ENCODE measurements at places on chromosomes 7 and 10. TPM values are rescaled to one million over a fixed set of nuclear protein-coding genes. Genes with fewer than 3 reads are reported as not detected.

DNA sequence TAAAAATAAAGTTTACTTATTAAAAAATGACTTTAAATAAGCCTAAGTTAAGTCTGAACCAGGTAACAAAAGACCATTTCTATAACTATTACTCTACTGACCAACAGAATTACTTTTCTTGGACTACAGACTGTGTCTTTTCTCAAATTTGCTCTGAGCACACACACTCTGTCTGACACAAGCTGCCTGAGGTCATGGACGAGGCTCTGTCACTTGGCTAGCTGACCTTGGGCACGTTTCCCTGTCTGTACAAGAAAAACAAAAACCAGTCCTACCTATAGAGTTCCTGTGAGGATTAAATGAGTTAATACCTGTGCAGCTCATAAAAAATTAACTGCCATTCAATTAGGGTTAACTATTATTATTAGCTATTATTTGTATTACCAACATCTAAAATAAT is 22.9 kb downstream of the ATE1 start:
- ATAC-seq, result peak; percentile 81

GRCh38 chr7:86592185-86592584 is 51.5 kb upstream of the GRM3 start:
- ATAC-seq, result no peak

- no peak for ATAC-seq
These were observed 10.4 kb downstream of the TAX1BP1 start for GRCh38 chr7:27750316-27750715.

GRCh38 chr7:35871856-35872255 is 71.0 kb downstream of the SEPTIN7 start:
- no peak for ATAC-seq

- no peak for ATAC-seq
These were observed 26.5 kb upstream of the GPR141 start for GRCh38 chr7:37656913-37657530.

- no peak for ATAC-seq
These were observed 209.7 kb upstream of the TMEM196 start for GRCh38 chr7:19982841-19983835.

DNA sequence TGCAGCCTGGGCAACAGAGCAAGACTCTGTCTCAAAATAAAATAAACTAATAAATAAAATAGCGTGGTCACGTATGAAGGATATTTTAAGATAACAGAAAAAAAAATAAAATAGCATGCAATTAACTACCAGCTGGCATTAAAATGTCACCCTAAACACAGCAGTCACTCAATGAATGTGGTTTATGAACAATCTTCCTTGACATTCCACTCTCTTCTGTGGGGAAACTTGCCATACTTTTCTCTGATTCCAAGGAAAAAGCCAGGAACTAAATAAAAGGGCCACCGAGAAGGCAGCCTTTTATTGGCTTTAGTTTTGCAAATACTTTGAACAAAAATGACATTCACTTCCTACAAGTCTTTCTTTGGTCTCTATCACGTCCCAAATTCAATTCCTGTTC is 266.6 kb downstream of the PARD3 start:
- ATAC-seq, result no peak

Gene CYP2E1
- 10.6 TPM for total RNA-seq

Gene ANKRD22
- total RNA-seq, result 32.9 TPM

Gene TMEM270
- total RNA-seq, result not detected

Measured in esophagus mucosa (tissue), 1 donor.